Right renal pelvis (tissue), 4 donors: ENCODE measurements at places on chromosomes 7 and 10.

GRCh38 chr10:124680675-124681074 lies 63.5 kb downstream of the FAM53B start:
- no peak for DNase-seq

- no peak for DNase-seq
Observed at GRCh38 chr10:102285133-102285532, 39.8 kb downstream of the GBF1 start.

- no peak for DNase-seq
Observed at GRCh38 chr10:93758891-93759410, 1.2 kb downstream of the LGI1 start.

DNA sequence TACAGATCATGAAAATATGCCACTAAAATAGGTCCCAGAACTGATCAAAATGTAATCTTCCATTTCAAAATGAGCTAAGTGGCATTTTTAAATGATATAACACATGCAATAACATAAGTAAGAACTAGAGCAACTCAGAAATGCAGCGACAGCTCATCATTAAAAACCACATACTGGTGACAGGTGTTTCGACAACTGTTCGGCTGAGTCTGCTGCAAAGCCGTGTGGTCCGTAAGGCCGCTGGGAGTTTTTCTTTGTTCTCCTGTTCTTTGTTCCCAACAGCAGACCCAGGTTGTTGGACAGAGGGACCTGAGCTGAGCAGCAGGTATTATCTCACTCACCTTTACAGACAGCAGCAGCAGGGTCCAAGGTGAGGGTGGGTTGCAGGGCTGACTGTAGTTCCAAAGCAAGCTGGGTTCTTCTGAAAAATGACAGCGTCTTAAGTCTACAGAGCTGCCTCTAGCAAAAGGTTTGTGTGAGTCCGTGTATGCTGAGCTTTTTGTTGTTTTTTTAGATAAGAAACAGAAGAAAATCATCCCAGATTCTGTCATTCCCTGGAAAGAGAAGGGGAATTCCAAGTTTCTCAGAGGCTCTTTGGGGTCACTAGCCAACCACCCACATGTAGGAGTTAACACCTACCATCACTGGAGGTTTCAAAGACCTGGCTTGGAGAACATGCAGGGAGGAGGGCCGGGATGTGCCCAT lies 45.4 kb upstream of the MACROH2A2 start:
- DNase-seq, result no peak

GRCh38 chr7:139358541-139359365 lies 941 bp upstream of the LUC7L2 start:
- no peak for DNase-seq

- no peak for DNase-seq
Observed at GRCh38 chr7:70680743-70681468, 451.0 kb upstream of the GALNT17 start.

GRCh38 chr10:84469470-84469869 lies 141.1 kb downstream of the CCSER2 start:
- no peak for DNase-seq

GRCh38 chr10:76040830-76041220 lies 609.4 kb downstream of the LRMDA start:
- no peak for DNase-seq
